NCI-H2081 treated with DMSO at 0.1 percent for 48 hours (cell line): ENCODE measurements at places on chromosomes 13 and 19.

DNA sequence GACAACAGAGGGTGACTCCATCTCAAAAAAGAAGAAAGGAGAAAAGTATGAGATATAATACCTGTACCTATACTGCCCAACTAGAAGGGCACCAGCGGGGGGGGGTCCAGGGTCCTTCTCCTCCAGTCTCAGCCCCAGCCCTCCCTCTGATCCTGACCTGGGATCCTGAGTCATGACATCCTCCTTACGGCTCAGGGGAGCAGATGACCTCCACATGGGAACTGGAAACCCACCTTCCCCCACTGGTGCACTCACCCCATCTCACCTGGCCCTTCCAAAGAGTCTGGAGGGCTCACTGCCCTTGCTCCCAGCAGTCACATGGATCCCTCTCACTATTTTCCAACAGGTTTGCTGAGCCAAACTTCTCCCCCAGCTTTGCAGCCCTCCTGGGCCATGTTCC is 24.2 kb downstream of the TUBA3C start:
- no peak for DNase-seq

DNA sequence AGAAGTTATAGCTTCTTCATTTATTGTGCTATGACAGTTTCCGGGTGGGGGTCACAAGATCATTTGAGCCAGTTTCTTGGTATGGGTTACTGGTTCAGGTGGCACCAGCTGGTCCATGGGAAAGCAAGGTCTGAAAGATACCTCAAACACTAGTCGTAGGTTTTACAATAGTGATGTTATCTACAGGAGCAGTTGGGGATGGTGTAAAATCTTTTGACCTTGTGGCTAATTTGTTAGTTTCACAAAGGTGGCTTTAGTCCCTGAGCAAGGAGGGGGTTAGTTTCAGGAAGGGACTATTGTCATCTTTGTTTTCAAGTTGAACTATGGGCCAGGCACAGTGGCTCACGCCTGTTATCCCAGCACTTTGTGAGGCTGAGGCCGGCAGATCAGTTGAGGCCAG is 24.6 kb downstream of the CHST8 start:
- no peak for DNase-seq

GRCh38 chr19:5580161-5580571 is 12.4 kb upstream of the TINCR start:
- no peak for DNase-seq

GRCh38 chr13:22027566-22027965 is 356.7 kb downstream of the FGF9 start:
- no peak for DNase-seq

- DNase-seq, result no peak
These were observed 220.0 kb downstream of the TEX29 start for GRCh38 chr13:111540486-111540885.

- DNase-seq, result no peak
These were observed 28.4 kb upstream of the ENOX1 start for GRCh38 chr13:43815204-43815603.

DNA sequence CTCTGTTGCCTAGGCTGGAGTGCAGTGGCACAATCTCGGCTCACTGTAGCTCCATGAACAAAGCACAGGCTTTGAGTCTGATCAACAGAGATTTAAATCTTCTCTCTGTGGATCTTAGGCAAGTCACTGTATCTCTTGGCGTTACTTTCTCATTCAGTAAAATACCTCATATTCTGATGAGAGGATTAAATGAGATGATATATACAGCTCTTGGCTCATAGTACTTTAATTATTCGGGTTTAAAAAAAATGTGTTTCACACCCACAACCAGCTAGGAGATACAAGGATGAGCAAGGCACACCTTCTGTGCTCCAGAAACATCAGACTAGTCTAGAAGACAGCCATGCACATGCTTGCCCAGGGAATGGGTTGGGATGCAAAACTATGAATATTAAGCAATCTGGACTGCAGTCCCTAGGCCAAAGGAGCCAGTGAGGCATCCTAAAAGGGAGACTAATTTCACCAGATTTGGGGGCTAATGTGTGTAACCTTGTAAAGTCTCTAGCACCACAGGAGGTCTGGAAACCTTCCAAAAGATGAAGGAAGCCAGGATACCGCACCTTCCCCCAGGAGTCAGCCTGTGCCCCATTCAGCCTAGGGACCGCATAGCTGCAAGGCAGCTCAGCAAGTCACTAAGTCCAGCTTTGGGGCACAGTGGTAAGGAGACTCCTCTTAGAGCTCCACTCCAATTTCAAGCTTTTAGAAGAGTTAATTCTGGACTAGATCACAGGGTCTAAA is 2.5 kb downstream of the VPS36 start:
- DNase-seq, result no peak

DNA sequence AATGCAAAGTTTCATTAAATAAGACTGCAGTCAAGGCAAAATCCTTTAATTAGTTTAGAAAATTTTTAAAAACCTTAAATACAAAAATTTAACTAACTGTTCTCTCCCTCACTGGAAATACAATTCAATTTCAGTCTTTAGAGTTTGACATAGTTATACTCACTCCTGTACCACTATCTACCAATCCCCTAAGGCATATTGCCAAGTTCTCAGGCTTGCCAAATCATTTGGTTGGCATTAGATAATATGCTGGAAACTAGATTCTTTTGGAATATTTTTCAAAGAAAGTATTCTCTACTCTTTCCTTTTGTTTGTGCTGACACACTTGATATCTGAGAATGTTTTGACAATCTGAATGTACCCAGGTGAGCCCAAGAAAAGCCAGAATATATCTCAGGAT is 77.2 kb downstream of the TSC22D1 start:
- no peak for DNase-seq

DNA sequence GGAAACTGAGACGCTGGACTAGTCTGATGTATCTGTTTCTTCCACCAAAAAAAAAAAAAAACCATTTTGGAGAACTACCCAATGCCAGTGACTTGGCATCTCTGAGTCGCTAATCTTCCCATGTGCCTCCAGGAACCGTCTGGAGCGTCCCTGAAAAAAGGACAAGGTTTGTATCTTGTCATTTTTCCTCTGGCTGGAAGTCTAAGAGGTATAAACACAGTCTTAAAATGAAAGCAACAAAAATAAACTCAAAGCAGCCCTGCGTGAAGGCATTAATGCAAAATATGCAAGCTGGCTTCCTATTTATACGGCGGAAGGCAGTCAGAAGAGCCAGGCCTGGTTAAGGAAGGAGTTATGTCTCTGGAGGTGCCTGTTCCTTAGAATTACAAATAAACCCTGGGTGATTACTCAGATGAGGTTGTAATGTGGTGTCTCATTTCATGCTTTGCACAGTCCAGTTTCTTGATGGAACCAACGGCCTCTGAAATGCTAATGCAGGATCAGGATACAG is 20.3 kb downstream of the ACTN4 start:
- DNase-seq, result no peak

GRCh38 chr13:60094385-60095088 is 69.2 kb downstream of the DIAPH3 start:
- no peak for DNase-seq

- DNase-seq, result no peak
These were observed 156.9 kb downstream of the ENOX1 start for GRCh38 chr13:43629691-43630480.

DNA sequence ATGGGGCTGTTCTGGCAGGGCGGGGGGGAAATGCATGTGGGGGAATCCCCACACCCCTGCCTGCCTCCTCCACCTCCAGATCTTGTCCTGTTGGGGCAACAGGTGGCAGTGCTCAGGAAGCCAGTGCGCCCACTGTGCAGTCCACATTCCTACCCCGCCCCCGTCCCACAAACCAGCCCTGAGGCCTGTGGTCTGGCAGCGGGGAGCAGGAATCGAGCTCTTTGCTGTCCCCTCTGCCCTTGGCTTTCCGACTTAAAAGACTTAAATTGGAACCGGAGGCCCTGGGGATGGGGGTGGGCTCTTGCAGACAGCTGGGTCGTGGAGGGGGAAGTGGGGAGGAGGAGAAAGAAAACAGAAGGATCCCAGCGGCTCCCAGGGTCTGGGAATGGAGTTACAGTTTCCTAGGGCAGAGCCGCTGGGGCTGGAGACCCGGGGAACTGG is 4.3 kb downstream of the NANOS3 start:
- no peak for DNase-seq

DNA sequence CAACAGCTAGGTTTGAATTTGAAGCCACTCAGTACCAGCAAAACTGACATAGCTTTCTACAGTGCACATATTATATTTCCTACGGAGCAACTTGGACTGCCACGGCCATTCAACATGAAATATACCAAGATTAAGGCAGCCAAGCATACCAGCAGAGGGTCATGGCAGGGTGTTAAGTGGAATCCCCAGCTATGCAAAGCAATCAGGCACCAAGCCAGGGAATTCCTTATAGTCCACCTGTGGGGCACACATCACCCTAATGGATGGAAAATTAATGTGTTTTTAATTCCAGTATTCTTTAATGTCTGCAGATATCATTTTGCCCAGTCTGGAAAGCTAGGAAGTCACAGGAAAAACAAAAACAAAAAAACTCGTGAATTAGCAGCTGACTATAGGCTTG is 1190.3 kb downstream of the EFNB2 start:
- DNase-seq, result no peak

DNA sequence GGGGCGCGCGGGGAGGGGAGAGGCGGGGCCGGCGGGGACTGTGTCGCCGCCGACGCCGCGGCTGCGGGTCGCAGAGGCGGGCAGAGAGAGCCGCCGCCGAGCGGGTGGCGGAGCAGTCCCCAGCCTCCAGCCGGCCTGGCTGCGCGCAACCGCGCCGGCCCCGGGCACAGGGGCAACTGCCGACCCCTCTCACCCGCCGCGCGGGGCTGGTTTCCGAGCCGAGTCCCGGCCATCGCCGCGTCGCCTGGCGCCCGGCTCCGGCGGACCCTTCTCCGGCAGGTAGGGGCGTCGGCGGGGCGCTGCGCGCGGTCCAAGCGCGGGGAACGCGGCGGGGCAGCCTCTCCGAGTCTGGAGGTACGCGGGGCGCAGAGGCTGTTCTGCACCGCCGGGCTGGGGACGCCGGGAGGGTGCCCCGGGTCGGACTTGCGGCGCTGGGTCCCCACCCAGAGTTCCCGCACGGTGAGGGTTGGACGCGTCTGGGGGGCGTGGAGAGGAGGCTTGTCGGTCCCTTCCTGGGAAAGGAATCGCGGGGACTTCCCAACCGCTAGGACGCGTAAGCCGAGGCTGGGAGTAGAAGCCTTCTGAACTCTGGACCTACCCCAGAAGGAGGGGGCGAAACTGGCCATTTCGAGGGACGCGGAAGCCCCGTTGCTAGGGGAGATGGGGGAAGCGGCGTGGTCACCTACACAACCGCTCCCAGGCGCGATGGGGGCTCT is 133.6 kb upstream of the MYO16 start:
- DNase-seq, result no peak

DNA sequence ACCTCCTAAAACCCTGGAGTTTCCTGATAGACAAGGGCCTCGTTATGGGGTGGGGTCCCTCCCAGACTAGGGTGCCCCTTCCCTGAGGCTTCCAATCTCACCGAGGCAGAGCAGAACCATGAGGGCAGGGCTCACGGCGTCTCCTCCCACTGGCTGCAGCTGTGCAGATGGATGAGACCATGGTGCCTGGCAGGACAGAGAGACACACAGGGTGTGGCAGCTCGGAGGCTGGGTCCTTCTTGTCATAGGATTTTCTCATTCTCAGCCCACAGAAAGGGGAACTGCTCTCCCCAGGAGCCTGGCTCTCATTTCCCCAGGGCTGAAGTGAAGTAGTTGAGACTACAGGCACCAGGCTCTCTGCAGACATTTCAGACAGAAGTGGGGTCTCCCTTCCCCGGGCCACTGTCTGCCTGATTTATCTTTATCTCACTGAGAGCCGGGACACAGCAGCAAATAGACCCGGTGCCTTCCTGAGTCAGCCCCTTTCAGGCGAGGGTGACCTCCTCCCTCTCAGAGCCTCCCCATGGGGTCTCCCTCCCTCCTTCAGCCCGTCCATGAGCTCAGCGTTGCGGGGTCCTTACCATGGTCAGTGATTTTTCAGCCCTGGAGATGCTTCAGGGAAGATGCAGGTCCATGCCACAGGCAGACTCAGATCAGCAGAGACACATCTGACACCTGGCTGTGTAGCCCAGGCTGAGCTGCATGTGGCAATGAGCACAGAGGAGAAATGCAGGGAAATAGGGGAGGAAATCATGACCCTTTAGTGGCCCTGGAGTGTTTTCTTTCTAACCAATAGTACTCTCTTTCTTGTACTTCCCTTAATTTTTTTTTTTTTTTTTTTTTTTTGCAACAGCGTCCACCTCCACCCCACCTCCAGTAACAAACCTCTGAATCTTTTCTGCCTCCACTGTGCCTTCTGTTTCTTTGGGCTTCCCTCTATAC is at the start of gene LILRA5:
Gene LILRA5 (minus strand): TSS at position 731 of the 942 bp plus-strand sequence. CDS start 147 bp downstream, at position 584.
- DNase-seq, result no peak

DNA sequence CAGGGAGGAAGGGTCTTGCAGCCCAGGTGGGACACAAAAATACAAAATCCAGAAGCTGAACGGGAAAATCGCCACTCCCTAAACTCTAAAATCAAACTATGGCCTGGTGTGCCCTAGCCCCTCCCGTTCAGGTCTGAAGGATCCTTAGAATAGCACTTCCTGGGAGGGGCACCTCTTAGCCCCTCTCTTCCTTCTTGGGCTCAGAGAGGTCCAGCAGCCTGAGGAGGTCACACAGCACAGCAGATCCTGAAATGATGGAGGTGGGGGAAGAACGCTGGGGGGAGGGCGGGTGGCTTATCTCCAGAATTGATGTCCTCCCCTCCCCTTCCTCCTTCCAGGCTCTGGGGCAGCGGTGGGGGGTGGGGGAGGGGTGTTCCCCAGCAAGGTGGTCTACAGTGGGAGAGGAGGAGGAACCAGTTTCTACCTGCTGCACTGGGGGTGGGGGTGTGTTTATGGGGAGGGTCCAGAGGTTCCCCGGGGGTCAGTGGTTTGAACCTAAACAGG is 1.9 kb downstream of the DIRAS1 start:
- DNase-seq, result no peak

DNA sequence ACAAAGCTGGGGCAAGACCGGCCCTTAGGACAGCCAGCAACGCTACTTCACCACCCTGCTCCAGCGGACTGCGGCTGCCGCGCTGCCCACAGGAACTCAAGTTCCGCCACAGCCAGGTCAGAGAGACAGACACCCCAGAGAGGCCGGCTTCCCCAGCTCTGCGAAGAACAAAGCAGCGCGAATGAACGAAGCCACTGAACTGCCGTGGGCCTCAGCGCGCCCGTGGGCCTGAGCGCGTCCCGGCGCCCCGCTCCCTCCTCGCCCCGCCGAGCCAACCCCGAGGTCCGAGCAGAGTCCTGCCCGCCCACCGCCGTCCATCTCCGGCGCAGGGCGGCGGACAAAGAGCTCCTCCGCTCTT is 158.4 kb downstream of the RNF17 start:
- no peak for DNase-seq

DNA sequence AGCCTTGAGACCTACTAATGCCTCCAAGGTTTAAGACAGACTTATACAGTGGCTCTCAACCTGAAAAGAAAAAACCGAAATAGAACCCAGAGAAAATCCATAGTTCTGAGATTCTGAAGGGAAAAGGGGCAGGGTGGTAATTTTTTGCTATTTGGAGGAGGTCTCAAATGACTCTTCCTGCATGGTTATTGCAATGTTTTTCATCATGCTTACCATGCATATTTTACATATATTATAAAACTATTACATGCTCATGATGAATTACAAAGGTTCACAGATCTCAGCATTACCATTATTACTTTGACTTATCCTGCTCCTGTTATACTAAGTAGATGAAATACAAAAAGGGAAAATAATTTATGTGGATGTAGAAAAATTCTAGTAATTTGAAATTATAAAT is 47.6 kb downstream of the N4BP2L2 start:
- DNase-seq, result no peak

GRCh38 chr13:110559429-110559943 is 2.0 kb downstream of the RAB20 start:
- DNase-seq, result no peak

- DNase-seq, result no peak
These were observed 23.0 kb upstream of the RFXAP start for GRCh38 chr13:36796052-36796451.
